NCI-H2081 treated with DMSO at 0.1 percent for 48 hours (cell line): ENCODE measurements at places on chromosomes 12 and 14.

DNA sequence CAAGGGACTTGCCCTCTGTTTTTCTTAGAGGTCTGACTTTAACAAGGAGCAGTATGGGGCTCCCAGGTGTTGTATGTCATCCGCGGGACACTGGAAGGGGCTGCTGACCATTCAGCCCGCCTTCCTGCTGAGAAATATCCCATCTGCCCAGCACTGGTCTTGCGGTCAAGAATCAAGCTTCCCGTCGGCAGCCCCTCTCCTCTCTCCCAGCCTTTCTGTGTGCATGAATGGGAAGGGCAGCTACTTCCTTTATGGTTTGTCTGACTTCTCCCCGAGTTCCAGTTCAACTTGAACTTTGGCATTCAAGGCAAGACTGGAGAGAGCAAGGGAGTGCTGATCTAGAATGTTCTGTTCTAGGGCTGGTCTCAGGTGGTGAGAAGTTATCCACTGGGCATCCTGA lies 51.5 kb downstream of the PSMA6 start:
- DNase-seq: no peak

DNA sequence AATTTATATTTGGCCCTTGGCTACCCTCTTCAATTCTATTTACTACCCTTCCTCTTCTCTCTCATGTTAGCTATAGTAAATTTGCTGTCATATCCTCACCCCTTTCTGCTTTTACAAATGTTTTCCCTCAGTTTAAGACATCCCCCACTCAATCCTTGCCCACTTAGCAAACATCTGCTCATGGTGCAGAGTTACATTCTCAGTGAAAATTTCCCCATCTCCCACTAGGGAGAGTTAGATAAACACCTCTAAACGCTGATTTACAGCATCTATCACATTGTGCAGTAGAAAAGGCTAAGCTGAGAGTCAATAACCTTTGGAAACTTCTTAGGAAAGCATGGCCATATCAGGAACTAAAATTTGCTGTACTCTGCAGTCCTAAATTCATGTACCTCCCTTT lies 69.0 kb downstream of the DENND5B start:
- no peak for DNase-seq

DNA sequence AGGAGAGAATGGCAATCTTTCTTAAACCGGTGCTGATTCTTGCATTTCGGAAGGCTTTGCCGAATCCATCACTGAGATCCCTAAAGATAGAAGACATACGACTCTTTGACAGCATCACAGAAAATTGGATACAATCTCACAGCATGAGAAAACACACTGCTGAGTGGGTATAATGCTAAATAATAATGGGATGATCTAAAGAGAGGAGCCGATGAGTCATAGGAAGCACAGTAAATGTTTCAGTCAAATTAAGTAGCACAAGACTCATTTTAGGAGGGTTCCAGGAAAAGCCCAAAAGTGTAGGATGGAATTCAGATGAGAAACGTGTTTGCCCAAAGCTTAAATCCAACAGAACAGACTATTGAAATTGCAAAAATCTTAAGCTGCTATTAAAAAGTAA lies 81.7 kb downstream of the CPNE8 start:
- DNase-seq: no peak

DNA sequence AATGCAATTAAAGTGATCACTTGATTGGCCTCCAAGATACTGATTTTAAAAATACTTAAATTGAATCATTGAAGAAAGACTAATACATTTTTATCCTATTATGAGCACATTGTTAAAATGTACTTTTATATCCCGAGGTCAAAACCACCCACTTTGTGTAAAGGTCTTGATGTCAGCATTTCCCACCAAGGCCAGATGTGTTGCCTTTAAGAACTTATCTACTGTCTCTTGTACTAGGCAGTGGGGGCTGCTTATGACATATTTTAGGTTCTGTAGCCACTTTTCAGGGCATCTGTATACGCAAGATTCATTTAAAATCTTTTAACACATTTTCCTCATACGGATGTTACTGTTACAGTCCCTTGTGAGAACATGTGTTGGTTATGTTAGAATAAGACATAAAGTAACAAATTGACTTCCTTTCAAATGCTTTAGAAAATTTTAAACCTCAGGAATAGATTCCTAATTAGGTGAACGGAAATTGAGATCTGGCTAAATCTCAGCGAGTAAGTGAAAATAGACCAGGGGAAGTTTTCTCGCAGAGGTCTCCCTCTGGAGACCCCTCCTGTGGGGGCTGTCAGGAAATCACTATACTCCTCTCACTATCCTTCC lies 456.2 kb downstream of the ADAMTS20 start:
- no peak for DNase-seq

GRCh38 chr12:52368508-52368907 lies 1.2 kb upstream of the KRT85 start:
- no peak for DNase-seq

DNA sequence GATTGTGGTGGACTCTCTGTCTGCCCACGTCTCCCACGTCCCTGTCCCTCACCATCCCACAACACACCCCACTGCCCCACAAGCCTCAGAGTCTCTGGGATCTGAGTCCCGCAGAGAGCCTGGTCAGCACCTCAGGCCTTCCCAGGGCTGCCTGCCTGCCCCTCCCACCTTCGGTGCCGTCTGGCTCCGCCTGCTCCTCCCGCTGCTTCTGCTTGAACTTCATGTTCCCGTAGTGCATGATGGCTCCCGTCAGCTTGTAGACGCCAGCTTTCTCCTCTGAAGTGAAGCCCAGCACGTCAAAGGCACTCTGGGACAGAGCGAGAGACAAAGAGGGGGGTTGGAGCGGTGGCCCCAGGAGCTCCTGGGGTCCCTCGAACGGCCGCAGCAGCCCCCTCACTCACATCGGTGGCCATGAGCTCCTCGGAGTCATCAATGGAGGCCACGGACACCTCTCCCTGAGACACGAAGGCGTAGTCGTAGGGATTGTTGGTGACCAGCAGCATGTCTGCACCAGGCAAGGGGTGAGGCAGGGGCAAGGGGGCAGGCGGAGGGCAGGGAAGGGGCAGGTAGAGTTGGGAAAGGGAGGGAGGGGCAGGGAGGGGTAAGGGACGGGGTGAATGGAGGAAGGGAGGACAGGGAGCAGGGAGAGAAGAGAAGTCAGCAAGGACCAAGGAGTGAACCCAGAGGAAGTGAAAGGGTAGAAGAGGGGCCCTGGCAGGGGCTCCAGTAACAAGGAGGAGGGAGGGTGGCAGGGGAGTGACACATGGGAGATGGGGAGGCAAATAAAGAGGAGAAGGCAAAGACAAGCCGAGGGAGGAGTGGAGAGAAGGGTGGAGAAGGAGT lies 5.6 kb downstream of the MYH6 start:
- DNase-seq: no peak

DNA sequence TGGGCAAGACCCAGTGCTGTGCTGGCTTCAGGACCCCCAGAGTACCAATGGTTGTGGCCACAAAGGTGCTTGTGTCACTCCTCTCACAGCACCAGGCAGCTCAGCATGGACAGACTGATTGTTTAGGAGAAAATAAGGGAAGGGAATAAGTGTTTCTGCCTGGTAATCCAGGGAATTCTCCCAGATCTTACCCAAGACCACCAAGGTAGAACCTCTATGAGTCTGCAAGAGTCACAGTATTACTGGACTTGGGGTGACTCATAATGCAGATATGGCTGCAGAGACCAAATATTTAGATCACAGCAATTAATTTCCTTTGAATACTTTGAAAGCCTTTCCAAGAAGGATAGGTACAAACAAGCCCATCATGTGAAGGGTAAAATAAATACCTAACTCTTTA lies 1178.3 kb upstream of the FLRT2 start:
- DNase-seq: no peak

- no peak for DNase-seq
These were observed 30.3 kb downstream of the CCDC88C start for GRCh38 chr14:91387169-91387835.

DNA sequence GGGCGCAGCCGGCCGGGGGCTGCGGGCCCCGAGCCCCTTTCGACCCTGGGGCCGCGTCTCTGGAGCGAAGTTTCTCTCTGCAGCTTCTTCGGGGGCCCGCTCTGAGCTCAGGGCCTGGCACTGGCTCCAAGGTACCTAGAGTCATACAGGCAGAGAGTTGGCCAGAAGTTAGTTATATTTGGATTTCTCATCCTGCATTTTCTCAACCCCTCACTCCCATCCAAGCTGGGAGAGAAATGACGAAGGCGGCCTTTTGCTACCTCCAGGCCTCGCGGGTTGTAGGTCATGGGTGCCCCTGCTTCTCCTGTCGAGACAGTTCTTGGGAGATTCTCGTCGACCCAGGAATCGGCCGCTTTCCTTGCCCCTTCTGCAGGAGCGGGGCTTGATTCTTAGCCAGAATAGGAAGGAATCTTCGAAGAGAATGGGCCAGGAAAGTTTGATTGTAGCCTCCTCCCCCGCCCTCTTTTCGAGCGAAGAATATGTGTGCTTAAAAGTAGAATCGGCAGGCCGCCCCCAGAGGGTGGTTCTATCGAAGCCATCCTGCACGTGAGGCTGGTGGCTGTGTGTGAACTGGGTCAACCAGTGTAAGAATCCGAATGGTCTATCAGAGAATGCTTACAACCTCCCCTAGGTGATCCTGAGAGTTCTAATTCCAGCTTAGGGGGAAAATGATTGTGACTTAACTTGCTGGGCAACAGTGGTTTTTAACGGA lies 785 bp downstream of the MLEC start:
- DNase-seq: no peak

GRCh38 chr12:104788840-104789271 lies 169.2 kb downstream of the SLC41A2 start:
- DNase-seq: no peak

DNA sequence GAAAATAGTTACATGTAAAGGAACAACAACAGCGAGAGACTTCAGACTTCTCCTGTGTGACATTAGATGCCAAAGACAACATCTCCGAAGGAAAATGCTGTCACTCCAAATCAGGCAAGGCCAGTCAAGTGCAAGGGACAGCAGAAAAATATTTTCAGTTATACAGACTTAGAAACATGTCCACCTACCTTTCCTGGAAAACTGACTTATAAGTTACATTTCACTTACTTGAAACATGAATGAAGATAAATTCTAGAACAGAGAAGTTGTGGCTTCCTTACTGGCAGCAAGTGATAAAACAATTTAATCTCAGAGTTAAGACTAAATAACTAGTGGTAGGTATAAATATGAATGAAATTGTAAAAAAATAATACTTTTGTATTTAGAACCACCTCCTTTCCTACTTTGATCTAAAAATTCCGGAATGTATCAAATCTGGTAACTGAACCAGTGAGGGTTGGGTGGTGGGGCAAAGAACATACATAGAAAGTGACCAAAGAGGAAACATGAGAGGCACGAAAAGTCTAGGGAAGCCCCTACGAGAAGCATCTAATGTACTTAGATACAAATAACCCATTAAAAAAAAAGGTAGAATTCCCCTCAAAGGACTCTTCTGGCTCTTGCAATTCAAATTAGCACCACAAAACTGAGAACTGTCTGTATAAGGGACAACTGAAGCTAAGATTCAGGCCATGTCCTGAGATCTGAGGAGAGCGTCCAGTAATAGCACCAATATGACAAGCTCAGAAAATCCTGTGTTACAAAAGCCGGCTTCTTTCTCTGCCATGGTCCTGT lies 21.2 kb downstream of the MTHFD1 start:
- DNase-seq: no peak

- no peak for DNase-seq
These were observed 20.9 kb downstream of the SYNE3 start for GRCh38 chr14:95495538-95496025.

GRCh38 chr14:62213516-62213915 lies 451.3 kb downstream of the SNAPC1 start:
- DNase-seq: no peak

DNA sequence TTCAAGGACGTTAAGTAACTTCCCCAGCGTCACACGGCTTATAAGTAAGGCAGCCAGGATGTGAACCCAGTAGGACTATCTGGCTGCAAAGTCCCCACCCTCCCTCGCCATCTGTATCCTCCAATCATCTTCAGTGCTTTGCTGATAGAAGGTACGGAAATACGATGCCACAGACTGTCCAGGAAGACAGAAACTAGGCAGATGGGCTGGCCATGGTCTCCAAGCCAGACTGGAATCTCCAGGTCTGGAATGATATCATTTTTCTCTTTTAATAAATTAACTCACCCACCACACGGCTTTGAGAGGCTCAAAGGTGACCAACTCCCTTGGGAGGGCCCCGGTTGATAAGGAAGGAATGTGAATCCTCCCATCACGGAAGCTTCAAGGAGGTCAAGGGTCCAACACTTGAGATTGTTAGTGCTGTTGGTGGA lies 16.3 kb upstream of the BDKRB1 start:
- DNase-seq: no peak

GRCh38 chr12:30010071-30011052 lies 226.6 kb upstream of the TMTC1 start:
- no peak for DNase-seq

GRCh38 chr14:60206837-60207533 lies 41.8 kb upstream of the DHRS7 start:
- no peak for DNase-seq

- DNase-seq: no peak
These were observed 260.5 kb upstream of the TMTC1 start for GRCh38 chr12:30044206-30044605.

- no peak for DNase-seq
These were observed 42.4 kb downstream of the GLRX5 start for GRCh38 chr14:95577067-95577800.

GRCh38 chr12:30696103-30696408 lies 387 bp upstream of the IPO8 start:
- no peak for DNase-seq

GRCh38 chr12:68374307-68374982 lies 42.3 kb upstream of the MDM1 start:
- DNase-seq: no peak

- no peak for DNase-seq
These were observed 652 bp downstream of the BAZ1A start for GRCh38 chr14:34874386-34875030.

DNA sequence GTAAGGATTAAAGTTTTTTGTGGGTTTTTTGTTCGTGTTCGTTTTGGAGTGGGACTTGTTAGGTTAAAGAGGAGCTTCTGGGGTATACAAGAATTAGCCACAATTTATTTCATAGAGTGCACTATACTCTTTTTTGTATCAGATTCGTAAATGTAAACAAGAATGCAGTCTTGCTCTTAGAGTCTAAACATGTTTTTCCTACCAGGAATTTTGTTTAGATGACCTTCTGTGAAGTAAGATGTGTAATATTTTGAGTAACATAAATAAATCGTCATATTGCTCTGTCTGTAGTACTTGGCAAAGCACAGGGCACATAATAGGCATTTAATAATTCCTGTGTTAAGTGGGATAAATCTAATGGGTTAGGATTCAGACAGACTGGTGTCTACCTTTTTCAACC lies 9.6 kb downstream of the CNOT2 start:
- DNase-seq: no peak

DNA sequence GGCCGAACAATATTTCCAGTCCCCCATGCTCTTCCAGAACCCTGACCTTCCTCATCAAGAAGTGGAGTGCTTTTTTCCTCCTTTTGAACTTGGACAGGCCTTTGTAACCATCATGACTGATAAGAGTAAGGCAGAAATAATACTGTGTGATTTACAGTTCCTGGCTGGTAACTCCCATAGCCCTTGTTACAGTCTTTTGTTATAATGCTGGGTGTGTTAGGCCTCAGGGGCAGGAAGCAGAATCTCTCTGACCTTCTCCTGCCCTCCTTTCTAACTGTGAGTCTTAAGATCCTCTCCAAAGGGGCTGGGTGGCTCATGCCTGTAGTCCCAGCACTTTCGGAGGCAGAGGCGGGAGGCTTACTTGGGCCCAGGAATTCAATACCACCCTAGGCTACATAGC lies 59.5 kb downstream of the BCAT1 start:
- no peak for DNase-seq
